ENCODE measurements at places on chromosomes 1 and 21. TPM values are rescaled to one million over a fixed set of nuclear protein-coding genes. Genes with fewer than 3 reads are reported as not detected.

DNA sequence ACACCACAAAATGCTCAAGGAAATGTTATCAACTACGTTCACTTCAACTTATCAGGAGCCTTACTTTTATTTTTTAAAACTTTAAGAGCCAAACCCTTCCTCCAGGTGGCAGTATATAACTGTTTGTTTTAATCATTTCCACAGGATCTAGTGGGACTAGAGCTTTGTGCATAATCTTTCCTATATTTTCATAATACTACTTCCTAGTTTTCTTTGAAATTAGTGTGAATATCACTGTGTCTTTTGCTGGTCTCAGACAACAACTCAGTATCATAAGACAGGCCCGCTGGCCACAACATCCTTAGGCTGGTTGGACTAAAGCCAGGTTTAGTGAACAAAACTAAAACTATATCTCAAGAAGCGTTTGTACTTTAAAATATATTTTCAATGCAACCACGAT is 145.5 kb downstream of the TIAM1 start:
- H3K4me1 ChIP-seq: peaks cover 40% of the 10 kb centered on the region
- H3K4me3 ChIP-seq: no peak overlapping the region
- H3K27me3 ChIP-seq: no peaks in the 10 kb centered on the region
- peaks cover 21% of the 10 kb centered on the region for H3K36me3 ChIP-seq
- H3K27ac ChIP-seq: no peak overlapping the region

DNA sequence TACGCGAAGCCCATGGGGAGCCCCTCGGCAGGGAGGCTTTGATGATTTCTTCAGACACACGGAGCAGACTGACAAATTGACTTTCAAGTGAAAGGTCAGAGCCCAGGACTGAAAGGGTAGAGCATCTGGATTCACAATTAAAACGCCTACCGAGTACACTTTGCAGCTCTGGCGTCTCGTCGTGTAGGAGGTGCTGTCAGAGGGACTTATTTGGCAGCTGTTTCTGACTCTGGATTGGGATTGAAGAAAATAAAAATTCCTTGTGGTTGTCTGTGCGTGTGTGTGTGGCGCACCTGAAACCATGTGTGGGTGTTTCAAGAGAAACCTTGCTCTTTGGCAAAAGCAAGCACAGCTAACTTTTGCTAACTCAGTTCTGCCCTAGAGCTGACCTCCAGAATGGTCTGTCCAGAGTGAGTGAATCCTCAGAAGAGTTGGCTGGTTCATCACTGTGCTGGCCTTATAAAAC is 348.7 kb downstream of the HLX start:
- H3K27me3 ChIP-seq: no peaks in the 10 kb centered on the region
- H3K4me1 ChIP-seq: no peaks in the 10 kb centered on the region
- H3K4me3 ChIP-seq: no peak overlapping the region
- DNase-seq: no peak

GRCh38 chr1:187264995-187265602 is 436.4 kb downstream of the PLA2G4A start:
- no peak overlapping the region for H3K4me3 ChIP-seq
- DNase-seq: no peak
- H3K27me3 ChIP-seq: no peaks in the 10 kb centered on the region
- H3K4me1 ChIP-seq: no peaks in the 10 kb centered on the region
- H3K36me3 ChIP-seq: no peaks in the 10 kb centered on the region

The CCDC24 gene
- total RNA-seq: 1.3 TPM

The SYCP1 gene
- not detected for total RNA-seq

The CAPN2 gene
- 207 TPM for total RNA-seq
